Eye (tissue), 1 donor: ENCODE measurements at places on chromosomes 2 and 18.
A peak's percentile ranks its signal among the peaks of the same experiment; 100 is the strongest.

GRCh38 chr18:51097021-51097822, 67.2 kb downstream of the SMAD4 start:
- DNase-seq: no peak

DNA sequence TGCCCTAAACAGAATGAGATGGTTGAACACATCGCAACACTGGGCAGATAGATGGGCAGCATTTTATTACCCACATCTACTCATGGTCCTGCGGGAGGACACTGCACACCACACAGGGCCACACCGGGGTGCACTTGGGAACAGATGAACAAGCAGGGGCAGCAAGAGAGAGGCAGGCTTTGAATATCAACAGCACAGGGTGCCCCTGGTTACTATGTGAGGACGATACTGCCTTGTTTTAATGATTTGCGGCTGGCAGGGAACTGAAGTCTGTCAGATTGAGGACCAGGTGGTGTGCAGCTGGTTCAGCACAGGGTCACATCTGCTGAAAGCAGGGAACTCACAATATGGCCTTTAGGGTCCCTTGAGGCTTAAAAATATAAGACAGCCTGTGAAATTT, 195.7 kb downstream of the PIEZO2 start:
- DNase-seq: peak; percentile 83

- DNase-seq: peak; percentile 93
Measured at GRCh38 chr2:24409700-24410556, 49.6 kb upstream of the ITSN2 start.

DNA sequence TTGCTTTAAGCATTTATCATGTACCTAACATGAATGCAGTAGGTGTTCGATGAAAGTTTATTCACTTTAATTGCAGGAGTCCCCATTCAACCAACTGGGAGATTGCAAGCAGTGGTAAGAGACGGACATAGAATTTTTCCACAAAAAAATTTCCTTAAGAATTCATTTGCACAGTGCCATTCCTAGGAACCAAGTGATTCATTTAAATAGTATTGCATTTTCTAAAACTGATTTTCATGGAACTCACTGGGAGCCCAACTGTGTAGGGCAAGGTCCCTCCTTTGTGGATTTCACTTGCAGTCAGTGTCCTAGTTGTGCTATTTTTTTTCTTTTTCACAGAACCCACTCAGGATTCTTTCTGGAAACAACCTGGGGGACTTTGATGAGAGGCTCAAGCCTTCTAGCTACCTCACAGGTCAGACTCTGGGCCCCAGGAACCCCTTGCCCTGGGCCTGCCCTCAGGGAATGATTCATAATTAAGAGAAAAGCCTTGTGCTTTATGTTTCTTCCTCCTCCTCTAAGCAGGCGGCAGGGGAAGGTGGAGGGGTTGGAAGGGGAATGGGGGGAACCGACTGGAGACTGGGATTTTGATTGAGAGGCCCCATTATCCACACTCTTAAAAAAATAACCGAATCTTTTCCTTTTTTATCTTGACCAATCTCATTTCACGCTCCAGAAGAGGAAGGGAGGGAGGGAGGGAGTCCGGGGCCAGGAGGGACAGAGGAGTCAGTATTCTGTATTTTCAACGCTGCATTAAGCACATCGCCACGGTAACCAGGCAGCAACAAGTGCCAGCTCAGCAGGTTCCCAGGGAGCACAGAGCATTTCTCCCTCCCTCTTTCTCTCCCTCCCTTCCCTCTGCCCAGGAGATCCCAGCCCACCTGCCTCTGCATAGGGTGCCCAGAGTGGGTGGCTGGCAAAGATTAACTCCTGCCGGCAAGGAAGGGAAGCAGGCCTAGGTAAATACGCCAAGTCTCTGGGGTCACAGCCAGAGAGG, 51.8 kb downstream of the PSD4 start:
- DNase-seq: peak; percentile 93

- DNase-seq: no peak
Measured at GRCh38 chr2:241842620-241843211, 16.0 kb downstream of the PDCD1 start.

- DNase-seq: peak; percentile 24
Measured at GRCh38 chr18:3283908-3284307, 22.0 kb downstream of the MYL12B start.

DNA sequence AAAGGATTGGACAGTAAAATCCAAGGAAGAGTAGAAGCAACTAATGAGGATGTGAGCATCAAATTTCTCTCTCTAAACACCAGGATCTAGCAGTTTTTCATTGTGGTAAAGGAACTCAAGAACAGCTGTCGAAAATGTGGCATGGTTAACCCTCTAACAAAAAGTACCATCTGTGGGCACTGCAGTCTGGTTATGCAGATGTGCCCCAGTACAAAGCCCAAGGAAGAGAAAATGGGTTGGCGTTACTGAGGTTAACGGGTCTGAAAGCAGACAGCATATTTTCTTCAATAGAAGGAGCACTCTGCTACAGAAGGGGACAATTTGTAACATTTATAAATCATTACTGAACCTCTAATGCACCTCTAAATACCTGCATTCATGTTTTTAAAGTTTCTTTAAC, 253.0 kb upstream of the HNRNPA3 start:
- DNase-seq: no peak

DNA sequence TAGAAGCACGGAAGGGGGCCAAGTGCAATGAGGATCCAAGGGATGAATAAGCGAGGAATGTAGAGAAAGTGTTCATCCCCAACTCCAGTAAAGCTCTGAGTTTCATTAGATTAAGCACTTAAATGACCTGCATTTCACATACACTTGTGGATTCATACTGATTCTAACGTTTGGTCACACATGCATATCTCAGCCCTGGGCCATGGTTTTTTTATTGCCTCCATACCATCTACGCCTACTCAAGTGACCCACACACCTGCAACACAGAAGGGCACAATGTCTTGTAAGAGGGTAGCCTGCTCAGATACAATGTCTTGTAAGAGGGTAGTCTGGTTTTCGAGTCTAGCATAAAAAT, 566 bp upstream of the MRPS5 start:
- no peak for DNase-seq

DNA sequence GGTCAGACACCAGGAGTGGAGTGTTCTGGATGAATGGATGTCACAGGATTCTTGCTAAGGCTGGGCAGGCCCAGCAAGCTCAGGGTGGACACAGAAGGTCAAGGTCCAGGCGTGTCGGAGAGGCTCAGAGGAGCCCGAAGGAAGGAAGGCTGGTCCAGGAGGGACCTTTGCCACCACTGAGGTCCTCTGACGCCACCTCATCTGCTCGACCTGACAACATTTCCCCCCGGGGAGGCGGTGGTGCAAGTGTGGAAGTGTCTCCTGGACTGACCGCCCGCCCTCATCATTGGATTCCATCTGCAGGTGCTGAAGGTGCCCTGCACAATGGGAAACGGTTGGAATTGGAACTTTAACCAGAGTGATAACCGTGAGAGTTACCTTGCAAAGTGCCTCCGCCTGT, 124.6 kb downstream of the RTP5 start:
- DNase-seq: no peak

DNA sequence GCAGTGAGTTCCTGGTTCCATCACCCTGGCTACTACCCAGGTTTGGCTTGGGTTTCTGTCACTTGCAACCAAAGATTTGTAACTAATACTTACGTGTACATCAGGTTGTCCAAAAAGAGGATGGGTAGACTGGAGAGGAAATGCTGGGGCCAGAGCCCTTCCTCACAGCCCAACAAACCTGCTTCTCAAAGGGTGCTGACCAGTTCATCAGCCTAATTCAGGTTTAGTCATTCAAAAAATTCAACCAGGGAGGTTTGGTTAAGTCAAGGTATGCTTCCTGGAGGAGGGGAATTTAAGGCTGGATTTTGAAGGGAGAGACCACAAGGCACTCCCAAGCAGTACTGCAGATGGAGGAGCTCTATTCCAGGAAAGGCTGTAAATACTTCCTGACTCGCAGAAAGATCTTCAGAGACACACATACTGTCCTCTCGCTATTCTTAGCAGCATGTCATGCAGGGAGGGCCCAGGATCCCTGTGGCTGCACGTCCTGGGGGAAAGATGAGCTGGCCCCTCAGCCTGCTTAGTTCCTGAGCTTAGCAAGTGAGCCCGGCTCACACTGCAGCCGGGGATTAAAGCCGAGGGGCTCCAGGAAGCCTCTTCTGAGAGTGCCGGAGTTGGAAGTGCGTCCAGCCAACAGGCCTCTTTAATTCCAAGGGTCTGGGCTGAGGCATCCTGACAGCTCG, 40.0 kb upstream of the BIN1 start:
- no peak for DNase-seq
